Cortex of kidney (tissue), 1 donor: ENCODE measurements at places on chromosomes 6 and 20.

GRCh38 chr6:11460001-11460668, 77.4 kb upstream of the TMEM170B start:
- no peak for DNase-seq

- DNase-seq: no peak
These were observed 7.9 kb downstream of the SDC4 start for GRCh38 chr20:45340236-45340847.

GRCh38 chr6:137160763-137161162, 12.7 kb downstream of the IL22RA2 start:
- no peak for DNase-seq

- DNase-seq: no peak
These were observed 347.3 kb downstream of the ESR1 start for GRCh38 chr6:152154559-152155356.

GRCh38 chr20:14778875-14779274, 441.5 kb upstream of the FLRT3 start:
- no peak for DNase-seq
